Esophagus squamous epithelium (tissue), 5 donors: ENCODE measurements at places on chromosomes 1 and 21.

- no peak for DNase-seq
These were observed 32.7 kb downstream of the XCL1 start for GRCh38 chr1:168608796-168609715.

GRCh38 chr1:63920154-63921117 lies 146.6 kb downstream of the ROR1 start:
- no peak for DNase-seq

DNA sequence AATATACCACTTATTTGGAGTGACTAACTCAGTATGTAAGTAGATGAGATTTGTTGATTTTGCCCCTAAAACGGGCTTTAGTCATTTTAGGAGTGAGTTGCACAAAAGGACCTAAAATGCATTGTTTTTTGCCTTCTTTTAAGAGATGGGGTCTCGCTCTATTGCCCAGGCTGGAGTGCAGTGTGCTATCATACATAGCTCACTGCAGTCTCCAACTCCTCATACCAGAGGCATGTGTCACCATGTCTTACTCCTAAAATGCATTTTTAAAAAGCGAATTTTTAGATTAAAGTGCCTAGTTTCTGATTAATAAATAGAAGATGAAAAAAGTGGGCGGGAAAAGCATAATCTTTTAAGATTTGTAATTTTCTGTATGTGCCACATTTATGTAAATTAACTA lies 11.5 kb upstream of the NEXN start:
- DNase-seq: no peak

- DNase-seq: no peak
These were observed 144.4 kb upstream of the HNRNPU start for GRCh38 chr1:245008761-245009160.

- no peak for DNase-seq
These were observed 82.3 kb upstream of the TIAM1 start for GRCh38 chr21:31426235-31426797.

GRCh38 chr1:228372183-228373003 lies 34.2 kb downstream of the TRIM11 start:
- no peak for DNase-seq

GRCh38 chr1:226325178-226325577 lies 16.2 kb upstream of the LIN9 start:
- DNase-seq: no peak

GRCh38 chr1:207847116-207847515 lies 63.8 kb downstream of the CD34 start:
- no peak for DNase-seq

- no peak for DNase-seq
These were observed 9.7 kb downstream of the OR2B11 start for GRCh38 chr1:247448107-247448791.

- DNase-seq: no peak
These were observed 4.8 kb upstream of the DNAJC28 start for GRCh38 chr21:33496345-33496744.

DNA sequence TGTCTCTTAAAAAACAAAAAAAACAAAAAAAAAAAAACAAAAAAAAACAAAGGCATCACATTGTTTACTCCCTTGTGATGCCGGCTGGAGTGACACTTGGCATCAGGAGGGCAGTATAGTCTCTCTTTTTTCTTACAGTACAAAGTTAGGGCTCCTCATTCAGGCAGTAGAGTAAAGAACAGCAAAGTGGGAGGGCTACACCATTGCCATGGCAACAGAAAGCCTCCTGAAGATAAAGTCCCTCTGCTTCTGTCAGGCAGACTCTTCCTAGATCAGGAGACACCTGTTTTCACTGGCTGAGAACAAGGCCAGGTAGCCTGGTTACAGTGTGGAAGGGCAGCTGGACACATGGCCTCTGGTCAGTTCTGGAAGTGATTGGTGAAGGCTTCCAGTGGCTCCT lies 41.3 kb upstream of the RAB3GAP2 start:
- DNase-seq: no peak

DNA sequence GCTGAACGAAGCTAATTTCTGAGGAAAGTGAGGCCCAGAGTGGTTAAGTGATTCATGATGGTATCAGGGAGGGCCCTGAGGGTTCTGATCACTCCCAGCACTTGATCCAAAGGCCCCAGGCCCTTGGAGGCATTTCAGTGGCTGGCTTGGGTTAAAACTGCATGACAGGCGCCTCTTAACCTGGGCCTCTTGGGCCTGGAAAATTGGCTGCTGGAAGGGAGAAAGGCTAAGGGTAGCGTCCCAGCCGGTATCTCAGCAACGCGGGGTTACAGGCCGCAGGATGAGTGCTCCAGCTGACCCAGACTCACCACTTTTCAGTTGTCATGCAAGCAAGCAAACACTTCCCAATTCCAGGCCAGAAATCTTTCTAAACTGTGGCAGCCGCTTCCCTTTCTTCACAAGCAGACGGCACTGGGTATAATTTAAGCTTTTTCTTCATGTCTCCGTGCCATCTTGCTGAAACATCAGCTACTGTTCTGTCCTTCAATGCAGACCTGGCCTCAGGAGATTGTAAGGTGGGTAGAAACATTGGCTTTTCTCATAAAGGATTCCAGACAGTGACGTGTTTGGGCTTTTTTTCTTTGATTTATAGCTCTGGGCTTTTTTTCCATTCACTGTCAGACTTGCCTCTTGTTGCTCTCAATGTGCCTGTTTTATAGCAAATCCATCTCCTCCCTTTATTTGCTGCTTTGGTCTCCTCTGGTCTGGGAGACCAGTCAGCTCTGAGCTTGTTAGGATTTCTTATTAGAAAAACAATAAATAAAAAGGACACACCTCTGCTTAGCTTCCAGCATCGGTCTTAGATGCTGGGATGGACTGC lies 229.1 kb downstream of the KCNJ6 start:
- DNase-seq: no peak
